Thyroid gland (tissue), 4 donors: ENCODE measurements at places on chromosomes 13 and 19.

GRCh38 chr13:43159026-43159461 is 135.7 kb downstream of the DNAJC15 start:
- no peak for DNase-seq
- no peak overlapping the region for H3K4me3 ChIP-seq
- no peaks in the 10 kb centered on the region for H3K36me3 ChIP-seq
- H3K27me3 ChIP-seq = no peaks in the 10 kb centered on the region
- H3K27ac ChIP-seq = no peak overlapping the region
- H3K4me1 ChIP-seq = no peaks in the 10 kb centered on the region

GRCh38 chr13:30744056-30744680 is 8.8 kb downstream of the ALOX5AP start:
- no peak for DNase-seq
- H3K27ac ChIP-seq = no peak overlapping the region
- no peaks in the 10 kb centered on the region for H3K27me3 ChIP-seq
- H3K4me3 ChIP-seq = no peak overlapping the region

GRCh38 chr13:46341112-46341711 is 45.8 kb downstream of the RUBCNL start:
- no peaks in the 10 kb centered on the region for H3K36me3 ChIP-seq
- no peak overlapping the region for H3K4me3 ChIP-seq
- no peak overlapping the region for H3K27ac ChIP-seq
- H3K4me1 ChIP-seq = peaks cover 18% of the 10 kb centered on the region

DNA sequence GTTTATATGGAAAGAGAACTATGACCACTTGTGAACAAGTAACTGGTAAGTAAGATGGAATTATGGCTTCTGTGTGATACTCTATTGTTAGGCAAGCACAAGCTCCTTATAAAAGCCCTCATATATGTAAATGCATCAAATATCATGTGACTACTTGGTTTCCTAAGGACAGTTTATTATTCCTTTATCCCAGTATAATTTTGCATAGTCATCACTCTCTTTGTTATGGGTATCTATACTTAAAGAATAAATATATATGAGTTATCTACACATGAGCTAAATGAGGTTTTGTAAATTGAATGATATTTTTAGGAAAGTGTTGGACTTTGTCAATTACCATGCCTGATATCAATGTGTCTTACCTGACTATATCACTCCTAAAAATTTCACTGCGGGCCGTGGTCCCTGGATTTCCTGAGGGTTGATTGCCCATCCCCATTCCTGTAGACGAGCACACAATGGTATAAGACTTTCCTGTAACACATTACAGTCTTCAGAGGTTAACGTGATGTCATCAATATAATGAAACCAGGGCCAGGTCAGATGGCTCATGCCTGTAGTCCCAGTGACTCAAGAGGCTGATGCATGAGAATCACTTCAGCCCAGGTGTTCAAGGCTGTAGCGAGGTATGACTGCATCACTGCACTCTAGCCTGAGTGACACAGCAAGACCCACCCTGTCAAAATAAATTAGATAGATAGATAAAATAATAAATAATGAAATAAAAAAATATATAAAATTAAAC is 20.7 kb downstream of the ZNF844 start:
- DNase-seq = no peak
- H3K36me3 ChIP-seq = no peaks in the 10 kb centered on the region
- H3K4me3 ChIP-seq = no peak overlapping the region
- no peaks in the 10 kb centered on the region for H3K4me1 ChIP-seq
- H3K27ac ChIP-seq = no peak overlapping the region

DNA sequence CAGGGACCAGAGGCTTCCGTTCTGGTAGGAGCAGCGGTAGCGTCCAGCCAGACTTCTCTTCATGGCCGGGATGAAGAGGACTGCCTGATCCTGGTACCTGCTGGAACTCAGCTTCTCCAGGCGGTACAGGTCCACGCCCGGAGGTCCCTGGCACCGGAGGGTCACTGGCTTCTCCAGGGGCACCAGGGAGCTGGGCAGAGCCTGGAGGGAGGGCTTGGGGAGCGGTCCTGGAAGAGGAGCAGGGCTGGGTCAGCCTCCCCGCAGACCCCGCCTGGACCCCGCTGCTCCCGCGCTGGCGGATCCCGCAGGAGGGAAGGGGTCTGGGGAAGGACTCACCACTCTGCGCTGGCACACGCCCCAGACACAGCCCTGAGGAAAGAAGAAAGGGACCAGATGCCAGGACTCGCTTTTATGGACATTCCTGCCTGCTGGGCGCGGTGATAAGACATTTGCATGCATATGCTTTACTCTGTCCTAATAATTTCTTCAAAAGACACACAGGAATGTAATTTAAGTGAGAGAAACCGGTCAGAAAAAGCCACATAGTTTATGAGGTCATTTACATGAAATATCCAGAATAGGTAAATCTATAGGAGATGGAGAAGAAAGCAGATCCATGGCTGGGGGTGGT is 5.8 kb downstream of the GP6 start:
- DNase-seq = no peak
- no peaks in the 10 kb centered on the region for H3K36me3 ChIP-seq
- H3K27me3 ChIP-seq = no peaks in the 10 kb centered on the region

GRCh38 chr13:29111446-29111845 is 291.3 kb downstream of the MTUS2 start:
- H3K27ac ChIP-seq = no peak overlapping the region
- no peak for DNase-seq
- H3K4me3 ChIP-seq = no peak overlapping the region
- no peaks in the 10 kb centered on the region for H3K27me3 ChIP-seq
- no peaks in the 10 kb centered on the region for H3K4me1 ChIP-seq

- H3K27ac ChIP-seq = no peak overlapping the region
- H3K4me3 ChIP-seq = no peak overlapping the region
- no peak for DNase-seq
- H3K27me3 ChIP-seq = no peaks in the 10 kb centered on the region
- no peaks in the 10 kb centered on the region for H3K36me3 ChIP-seq
- H3K4me1 ChIP-seq = peaks cover 61% of the 10 kb centered on the region
These were observed 65.6 kb downstream of the ARHGAP35 start for GRCh38 chr19:46926170-46927071.

- DNase-seq = no peak
- no peak overlapping the region for H3K27ac ChIP-seq
- H3K27me3 ChIP-seq = no peaks in the 10 kb centered on the region
- no peaks in the 10 kb centered on the region for H3K4me1 ChIP-seq
- H3K4me3 ChIP-seq = no peak overlapping the region
These were observed 16.1 kb upstream of the TTYH1 start for GRCh38 chr19:54399189-54399588.

- no peak overlapping the region for H3K4me3 ChIP-seq
- no peaks in the 10 kb centered on the region for H3K27me3 ChIP-seq
- no peak overlapping the region for H3K27ac ChIP-seq
- peaks cover 6% of the 10 kb centered on the region for H3K4me1 ChIP-seq
- no peaks in the 10 kb centered on the region for H3K36me3 ChIP-seq
These were observed 33.1 kb downstream of the RGCC start for GRCh38 chr13:41490371-41491015.

GRCh38 chr13:49998714-49999624 is 2.1 kb downstream of the TRIM13 start:
- H3K27me3 ChIP-seq = no peaks in the 10 kb centered on the region
- H3K4me1 ChIP-seq = peaks cover 33% of the 10 kb centered on the region
- no peak for DNase-seq
- no peak overlapping the region for H3K4me3 ChIP-seq

- H3K4me1 ChIP-seq = peaks cover 7% of the 10 kb centered on the region
- H3K27ac ChIP-seq = no peak overlapping the region
- H3K27me3 ChIP-seq = no peaks in the 10 kb centered on the region
These were observed 235.1 kb upstream of the MIR17HG start for GRCh38 chr13:91112201-91112923.

- H3K4me1 ChIP-seq = peaks cover 12% of the 10 kb centered on the region
- no peak overlapping the region for H3K27ac ChIP-seq
- H3K36me3 ChIP-seq = peaks cover 15% of the 10 kb centered on the region
- no peak for DNase-seq
- H3K27me3 ChIP-seq = no peaks in the 10 kb centered on the region
- H3K4me3 ChIP-seq = no peak overlapping the region
These were observed 14.6 kb downstream of the TICAM1 start for GRCh38 chr19:4816950-4817278.

DNA sequence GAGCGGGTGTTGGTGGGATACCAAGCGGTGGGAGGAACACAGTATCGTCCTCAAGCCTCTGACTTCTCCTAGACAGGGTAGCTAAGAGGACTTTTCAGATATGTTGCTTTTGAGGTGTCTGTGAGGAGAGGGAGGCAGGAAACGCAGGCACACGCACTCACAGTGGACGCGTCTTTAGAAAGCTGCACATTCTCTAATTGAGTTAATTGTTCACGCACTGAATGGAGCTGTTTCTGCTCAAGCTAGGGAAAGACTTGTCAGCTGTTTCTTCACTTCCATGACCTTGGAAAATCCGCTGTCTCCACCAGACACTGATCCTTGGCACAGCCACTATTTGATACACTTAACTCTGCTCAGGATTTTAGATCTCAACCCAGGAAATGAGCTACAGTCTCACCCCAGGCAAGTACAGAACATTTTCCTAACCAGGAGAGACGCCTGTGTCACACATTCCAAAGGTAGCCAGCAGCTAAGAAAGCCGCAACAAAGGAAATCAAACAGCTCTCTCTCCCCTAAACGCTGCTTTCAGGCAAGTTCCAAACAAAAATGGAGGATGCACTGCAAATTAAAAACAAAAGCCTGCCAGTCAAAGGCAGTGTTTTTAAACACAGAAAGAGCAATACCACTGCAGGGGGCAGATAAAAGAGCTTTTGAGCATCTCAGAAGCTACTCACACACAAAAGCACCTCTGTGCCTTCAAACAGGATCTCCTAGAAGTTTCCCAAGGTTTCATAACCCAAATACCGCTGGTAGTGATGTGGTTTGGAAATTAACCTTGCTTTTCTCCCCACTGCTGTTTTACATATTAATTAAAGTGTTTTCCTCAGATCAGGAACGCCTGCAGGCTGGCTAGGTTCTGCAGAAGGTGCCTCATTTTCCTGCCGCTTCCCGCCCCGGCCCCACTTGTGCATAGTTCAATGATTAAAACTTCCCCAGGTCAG is 57.3 kb downstream of the IRS2 start:
- DNase-seq = no peak
- no peaks in the 10 kb centered on the region for H3K27me3 ChIP-seq
- no peaks in the 10 kb centered on the region for H3K4me1 ChIP-seq

DNA sequence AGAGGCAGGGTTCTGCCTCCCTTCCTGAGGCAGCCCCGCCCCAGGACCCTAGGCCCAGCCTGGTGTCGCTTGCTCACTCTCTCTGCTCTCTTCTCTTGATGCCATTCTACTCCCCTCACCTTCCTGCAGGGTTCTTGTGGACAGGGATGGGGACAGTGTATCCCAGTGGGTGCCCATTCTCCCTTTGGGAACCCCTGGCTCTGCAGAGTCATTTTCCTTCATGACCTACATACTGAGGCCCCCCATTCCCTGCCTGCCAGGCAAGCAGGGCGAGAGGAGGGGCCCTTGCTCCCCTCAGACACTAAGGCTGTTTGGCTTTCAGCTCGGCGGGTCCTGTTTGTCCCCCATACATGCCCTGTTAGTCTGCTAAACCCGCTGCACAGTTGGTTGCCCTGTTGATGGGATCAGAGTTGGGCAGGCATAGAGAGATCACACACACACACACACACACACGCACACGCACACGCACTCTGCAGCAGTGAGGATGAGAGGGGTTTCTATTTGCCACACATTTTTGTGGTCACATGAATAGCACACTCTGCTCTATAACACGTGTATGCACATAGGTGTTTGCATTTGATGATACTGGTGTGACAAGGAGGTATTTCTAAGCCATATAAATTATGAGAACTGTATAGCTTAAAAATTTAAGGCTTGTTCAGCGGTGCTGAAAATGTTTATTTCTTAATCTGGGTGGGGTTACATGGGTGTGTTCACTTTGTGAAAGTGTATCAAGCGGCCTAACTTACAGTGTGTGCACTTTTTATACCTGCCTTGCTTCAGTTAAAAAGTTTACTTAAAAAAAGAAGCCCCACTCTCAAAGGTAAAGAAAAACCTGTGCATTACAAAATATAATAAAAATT is 20.3 kb downstream of the NFIX start:
- no peaks in the 10 kb centered on the region for H3K27me3 ChIP-seq
- peaks cover 65% of the 10 kb centered on the region for H3K4me1 ChIP-seq
- peak overlapping the region; percentile 64 for H3K27ac ChIP-seq
- H3K36me3 ChIP-seq = no peaks in the 10 kb centered on the region
- no peak overlapping the region for H3K4me3 ChIP-seq

- no peaks in the 10 kb centered on the region for H3K4me1 ChIP-seq
- DNase-seq = peak; percentile 9
- no peaks in the 10 kb centered on the region for H3K27me3 ChIP-seq
These were observed 19.7 kb downstream of the ZFR2 start for GRCh38 chr19:3849092-3849491.

DNA sequence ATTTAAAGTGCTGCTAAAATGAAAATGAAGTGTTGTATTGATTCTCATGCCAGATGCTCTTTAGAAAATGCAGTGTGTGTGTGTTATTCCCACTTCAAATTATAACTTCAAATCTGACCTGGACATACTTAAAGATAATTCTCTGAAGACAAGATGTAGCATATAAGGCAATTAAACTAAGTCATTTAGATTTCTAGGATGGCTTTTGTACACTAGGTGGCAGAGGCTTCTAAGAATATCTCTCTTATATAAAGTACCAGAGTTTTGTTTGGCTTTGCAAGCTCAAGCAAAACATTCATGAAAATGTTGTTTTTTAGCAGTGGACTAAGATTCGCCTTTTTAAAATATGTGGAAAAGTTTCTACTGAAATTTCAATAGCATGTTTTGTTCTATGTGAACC is 407.2 kb downstream of the GPC5 start:
- no peak overlapping the region for H3K4me3 ChIP-seq
- no peak for DNase-seq
- no peaks in the 10 kb centered on the region for H3K27me3 ChIP-seq

- H3K36me3 ChIP-seq = no peaks in the 10 kb centered on the region
- no peaks in the 10 kb centered on the region for H3K27me3 ChIP-seq
- no peaks in the 10 kb centered on the region for H3K4me1 ChIP-seq
- H3K4me3 ChIP-seq = no peak overlapping the region
- DNase-seq = no peak
- no peak overlapping the region for H3K27ac ChIP-seq
These were observed 1539.4 kb downstream of the EFNB2 start for GRCh38 chr13:104996022-104996421.

DNA sequence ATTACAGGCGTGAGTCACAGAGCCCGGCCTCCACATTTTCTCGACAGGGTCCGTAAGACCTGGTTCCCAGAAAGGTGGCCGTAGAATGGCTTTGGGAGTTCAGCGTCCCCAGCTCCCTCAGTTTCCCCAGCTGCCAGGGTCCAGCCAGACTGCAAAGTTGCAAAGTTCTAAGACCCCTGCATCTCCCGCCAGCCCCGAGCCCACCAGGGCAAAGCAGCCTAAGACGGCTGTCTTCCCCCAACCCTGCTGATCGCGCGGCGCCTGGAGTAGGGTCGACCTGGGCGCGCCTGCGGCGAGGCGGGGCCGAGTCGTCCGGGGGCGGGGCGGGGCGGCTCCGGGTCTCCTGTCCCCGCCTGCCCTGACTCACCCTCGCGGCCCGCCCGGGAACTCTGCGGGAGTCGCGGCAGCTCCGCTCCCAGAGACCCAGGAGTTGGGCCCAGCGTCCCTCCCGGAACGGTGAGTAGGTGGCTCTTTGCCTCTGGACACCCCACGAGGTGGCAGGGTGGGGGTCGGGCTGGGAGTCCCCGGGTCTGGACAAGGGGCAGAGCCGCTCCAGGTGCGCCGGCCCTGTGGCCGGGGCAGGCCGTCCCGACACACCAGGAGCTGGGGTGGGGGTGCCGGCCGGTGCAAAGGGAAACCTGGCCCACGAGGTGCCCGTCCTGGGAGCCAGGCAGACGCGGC is at the start of gene LRRC8E:
TSS of gene LRRC8E (plus strand) at position 366 of the 681 bp plus-strand sequence. CDS start 7,094 bp downstream, outside the sequence.
- no peaks in the 10 kb centered on the region for H3K36me3 ChIP-seq
- peaks cover 10% of the 10 kb centered on the region for H3K4me1 ChIP-seq
- H3K4me3 ChIP-seq = peak within 1 kb of the TSS; percentile 36
- DNase-seq = peak; percentile 74
- no peak within 1 kb of the TSS for H3K27ac ChIP-seq
